ENCODE measurements at places on chromosomes 1 and 21.
A peak's percentile ranks its signal among the peaks of the same experiment; 100 is the strongest.

GRCh38 chr1:67827688-67828087, 5.6 kb downstream of the GNG12 start:
- no peak for DNase-seq

DNA sequence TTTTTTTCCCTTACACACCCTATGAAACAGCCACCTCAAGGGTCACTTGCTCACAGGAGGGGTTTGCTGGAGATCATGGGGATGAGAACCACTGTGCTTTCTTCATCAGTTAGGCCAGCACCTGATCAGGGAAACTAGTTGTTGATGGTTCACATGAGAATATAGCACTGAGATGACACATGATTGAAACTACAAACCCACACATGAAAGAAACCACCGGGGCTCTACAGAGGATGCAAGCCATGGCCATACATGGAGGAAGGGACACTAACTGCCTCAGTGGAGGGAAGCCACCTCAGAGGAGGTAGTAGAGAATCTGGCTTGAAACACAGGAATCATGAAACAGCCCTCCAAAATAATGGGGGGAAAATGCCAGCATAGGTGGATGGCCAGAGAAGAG, 63.2 kb downstream of the PRKAB2 start:
- no peak for DNase-seq

- DNase-seq = no peak
Observed at GRCh38 chr1:98660940-98661543, 479 bp upstream of the SNX7 start.

- no peak for DNase-seq
Observed at GRCh38 chr1:4733446-4734177, 79.2 kb downstream of the AJAP1 start.

GRCh38 chr1:240508201-240508600, 103.8 kb downstream of the GREM2 start:
- no peak for DNase-seq

- DNase-seq = no peak
Observed at GRCh38 chr1:199109160-199109559, 470.3 kb downstream of the PTPRC start.

GRCh38 chr1:245872475-245872874, 634.6 kb downstream of the SMYD3 start:
- no peak for DNase-seq

- DNase-seq = no peak
Observed at GRCh38 chr1:12336413-12336812, 106.6 kb downstream of the VPS13D start.

DNA sequence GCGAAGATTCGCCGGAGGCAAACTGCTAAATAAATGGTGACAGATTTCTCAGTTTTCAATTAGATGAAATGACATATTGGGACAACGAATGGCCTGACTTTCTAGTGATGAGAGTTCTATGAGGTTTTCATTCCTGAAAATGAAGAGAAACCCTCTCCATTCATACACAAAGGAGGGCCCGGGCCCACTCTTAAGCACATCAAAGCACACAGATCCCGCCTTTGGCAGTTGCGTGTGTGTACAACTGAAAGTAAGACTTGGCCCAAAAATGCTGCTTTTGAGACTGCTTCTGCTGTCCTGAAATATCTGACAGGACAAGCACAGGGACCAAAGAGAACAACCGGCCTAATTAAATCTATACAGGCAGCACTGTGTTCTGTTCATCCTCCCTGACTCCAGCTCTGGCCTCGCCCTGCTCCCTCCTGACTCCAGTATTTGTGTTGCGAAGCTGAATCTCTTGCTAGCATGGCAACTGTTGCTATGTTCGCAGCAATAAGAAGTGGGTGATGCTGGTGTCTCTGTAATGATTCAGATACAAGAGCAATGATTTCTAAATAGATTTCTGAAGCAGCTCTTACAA, 7.4 kb downstream of the LRRC53 start:
- peak; percentile 52 for DNase-seq

GRCh38 chr1:43532716-43533115, 2.0 kb downstream of the PTPRF start:
- DNase-seq = no peak

GRCh38 chr1:183027791-183028190, 4.6 kb downstream of the LAMC1 start:
- no peak for DNase-seq

GRCh38 chr1:94022471-94023189, 98.3 kb downstream of the ABCA4 start:
- DNase-seq = no peak

DNA sequence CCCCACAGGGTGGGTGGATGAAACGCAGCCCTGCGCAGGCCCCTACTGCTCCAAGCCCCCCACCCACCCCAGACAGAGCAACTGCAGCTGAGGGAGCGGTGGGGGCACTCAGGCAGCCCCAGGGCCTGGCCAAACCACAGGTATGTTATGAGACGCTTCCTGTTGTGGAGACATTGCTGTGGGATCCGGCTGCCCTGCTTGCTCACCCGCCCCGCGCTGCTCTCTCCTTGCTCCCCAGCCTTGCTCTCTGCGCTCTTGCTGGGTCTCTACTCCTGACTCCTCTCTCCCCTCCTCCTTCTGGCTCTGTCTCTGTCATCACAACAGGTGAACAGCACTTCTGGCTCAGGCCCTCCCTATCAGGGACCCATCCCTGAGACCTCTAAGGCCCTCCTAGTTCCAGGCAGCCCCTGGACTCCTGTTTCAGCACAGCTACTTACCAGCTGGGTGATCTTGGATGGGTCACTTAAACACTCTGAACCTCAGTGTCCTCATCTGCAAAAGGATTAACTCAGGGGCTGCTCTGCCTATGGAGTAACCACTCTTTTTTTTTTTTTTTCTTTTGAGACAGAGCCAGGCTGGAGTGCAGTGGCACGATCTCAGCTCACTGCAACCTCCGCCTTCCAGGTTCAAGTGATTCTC, 15.9 kb downstream of the COL8A2 start:
- no peak for DNase-seq

- no peak for DNase-seq
Observed at GRCh38 chr1:56696663-56697062, 51.5 kb downstream of the PRKAA2 start.

DNA sequence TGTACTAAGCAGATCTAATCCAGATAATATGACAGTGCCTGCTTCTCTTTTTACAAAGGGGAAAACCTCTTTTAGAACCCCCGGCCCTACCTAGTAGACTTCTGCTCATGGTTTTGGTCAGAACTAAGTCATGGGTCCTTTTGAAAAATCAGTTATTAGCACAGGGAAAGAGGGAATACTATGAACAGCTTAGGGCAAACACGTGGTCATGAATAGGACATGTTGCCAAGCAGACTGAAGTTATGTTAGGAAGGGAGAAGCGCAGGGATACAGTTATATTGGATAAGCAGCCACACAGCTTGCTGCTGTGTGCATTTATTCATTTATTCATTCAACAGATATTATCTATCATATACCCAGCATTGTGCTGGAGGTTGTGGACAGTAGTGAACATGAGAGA, 25.3 kb upstream of the IGSF3 start:
- DNase-seq = no peak

GRCh38 chr1:229509576-229509975, 1.4 kb upstream of the NUP133 start:
- no peak for DNase-seq

DNA sequence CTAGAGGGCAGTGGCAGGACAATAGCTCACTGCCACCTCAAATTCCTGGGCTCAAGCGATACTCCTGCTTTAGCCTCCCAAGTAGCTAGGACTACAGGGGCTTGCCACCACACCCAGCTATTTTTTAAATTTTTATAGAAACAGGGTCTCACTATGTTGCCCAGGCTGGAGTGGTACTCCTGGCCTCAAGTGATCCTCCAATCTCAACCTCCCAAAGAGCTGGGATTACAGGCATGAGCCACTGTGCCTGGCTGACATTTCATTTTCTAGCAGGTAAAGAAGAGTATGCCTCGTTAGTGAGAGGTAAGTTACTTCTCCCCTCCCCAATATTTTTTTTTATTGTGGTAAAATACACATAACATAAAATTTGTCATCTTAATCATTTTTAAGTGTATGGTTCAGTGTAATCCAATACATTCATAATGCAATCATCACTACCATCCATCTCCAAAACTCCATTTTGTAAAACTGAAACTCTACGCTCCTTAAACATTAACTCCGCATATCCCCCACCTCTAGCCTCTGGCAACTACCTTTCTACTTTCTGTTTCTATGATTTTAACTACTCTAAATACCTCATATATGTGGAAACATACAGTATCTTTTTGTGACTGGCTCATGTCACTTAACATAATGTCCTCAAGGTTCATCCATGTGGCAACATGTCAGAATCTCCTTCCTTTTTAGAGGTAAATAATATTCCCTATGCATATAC, 22.4 kb downstream of the ZZZ3 start:
- DNase-seq = no peak

DNA sequence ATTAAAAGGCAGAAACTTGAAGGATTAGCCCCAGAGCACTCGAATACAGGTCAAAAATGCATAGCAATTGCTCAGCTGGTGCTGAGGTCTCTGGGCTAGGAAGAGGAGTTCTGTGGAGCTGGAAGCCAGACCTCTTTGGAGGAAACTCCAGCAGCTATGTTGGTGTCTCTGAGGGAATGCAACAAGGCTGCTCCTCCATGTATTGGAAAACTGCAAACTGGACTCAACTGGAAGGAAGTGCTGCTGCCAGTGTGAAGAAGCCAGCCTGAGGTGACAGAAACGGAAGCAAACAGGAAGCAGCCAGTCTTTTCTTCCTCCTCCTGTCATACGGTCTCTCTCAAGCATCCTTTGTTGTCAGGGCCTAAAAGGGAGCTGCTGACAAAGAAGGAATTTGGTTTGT, 233.4 kb upstream of the FGGY start:
- DNase-seq = no peak

- peak; percentile 58 for DNase-seq
Observed at GRCh38 chr1:145846201-145846612, 777 bp downstream of the NUDT17 start.

- DNase-seq = no peak
Observed at GRCh38 chr1:61000327-61000726, 82.0 kb upstream of the NFIA start.

DNA sequence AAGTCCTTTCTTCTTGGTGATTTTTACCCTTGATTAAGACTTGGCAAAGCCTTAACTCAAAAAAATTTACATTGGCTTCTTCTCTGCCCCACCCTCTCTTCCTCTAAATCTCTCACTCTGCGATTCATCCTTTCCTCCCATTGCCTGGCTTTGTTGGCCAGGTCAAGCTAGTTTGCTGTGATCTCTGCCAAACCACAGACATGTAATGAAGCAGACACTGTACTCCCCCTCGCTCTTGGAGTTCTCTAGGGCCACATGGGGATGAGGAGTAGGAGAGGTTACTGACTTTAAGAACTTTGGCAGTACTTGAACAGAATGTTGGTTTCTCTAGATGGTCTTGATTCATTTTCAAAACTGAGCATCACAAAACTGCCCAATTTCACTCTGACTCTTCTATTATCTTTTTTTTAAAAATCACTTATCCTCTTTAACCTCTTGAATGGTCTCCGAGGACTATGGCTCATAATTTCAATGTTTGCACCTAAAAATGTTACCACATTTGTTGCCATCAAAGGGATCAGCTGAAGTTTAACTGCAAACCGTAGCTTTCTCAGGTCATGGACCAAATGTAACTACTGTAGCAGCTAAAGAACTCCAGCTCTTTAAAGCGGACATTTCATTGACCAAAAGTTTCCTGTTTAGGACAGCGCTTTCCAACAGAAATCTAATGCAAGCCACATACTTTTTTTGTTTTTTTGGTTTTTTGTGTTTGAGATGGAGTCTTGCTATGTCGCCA, 62.7 kb upstream of the IPO9 start:
- no peak for DNase-seq

DNA sequence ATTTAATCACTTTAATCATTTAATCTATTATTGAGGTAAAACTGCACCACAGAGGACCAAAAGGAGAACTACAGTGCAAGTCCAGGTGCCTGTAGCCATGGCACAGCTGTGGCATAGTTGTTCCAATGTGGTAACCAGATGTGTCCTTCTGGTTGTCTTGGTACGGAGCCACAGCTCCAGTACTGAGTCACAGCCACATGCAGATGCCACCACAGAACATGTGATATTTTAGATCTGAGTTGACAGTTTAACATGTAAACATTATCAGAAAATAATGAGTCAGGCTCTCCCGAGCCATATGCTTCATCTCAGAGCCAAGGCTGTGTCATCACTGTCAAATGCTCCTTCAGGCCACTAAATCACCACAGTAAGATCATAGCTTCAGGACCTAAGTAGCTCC, 56.4 kb upstream of the RGS7 start:
- DNase-seq = no peak

DNA sequence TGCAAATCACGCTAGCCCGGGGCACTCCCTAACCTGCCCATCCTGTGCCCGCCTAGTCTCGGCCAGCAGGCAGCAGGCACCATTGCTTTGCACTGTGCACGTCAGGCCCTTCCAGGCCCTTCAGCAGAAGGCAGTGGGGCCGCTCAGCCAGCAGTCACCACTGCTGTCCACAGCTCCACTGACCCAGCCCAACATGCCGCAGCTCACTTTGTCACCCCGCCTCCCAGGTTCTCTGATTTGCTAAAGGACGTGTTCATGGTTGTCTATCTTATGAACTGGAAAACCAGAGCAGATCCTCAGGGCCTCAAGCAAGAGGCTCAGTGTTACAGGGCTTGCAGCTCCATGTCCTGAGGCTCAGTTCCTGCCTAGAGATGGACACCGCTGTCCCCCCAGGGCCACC, 14.2 kb upstream of the SPOCD1 start:
- peak; percentile 49 for DNase-seq

DNA sequence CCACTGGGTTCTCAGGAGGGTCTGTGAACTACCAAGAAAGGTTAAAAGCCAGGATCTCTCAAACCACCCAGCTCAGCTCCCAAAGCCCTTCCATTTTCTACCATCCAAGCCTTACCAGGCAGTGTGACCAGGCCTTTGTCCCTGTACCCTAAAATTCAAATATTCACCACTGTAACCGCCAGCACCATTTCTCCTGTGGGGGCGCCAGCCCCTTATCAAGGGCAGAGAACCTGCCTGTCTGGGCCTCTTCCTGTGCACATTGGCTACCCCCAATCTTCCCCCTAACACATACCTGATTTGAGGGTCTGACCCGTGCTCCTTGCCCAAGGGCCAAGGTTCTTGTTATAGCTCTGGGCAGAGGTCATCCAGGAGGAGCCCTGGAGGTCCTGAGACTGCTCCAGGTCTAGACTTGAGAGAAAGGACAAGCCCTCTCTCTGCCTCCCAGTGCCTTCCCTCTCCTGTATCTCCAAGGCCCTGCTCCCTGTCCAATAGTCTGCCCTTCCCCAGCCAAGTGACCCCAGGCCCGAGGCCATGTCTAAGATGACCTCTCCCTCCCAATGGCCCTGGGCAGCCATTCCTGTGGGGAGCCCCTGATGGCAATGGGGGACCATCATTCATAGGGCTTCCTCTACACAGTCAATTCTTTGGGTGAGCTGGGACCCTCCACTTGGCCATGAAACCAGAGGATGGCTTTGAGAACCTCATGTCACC, 78.5 kb downstream of the FHAD1 start:
- DNase-seq = no peak

DNA sequence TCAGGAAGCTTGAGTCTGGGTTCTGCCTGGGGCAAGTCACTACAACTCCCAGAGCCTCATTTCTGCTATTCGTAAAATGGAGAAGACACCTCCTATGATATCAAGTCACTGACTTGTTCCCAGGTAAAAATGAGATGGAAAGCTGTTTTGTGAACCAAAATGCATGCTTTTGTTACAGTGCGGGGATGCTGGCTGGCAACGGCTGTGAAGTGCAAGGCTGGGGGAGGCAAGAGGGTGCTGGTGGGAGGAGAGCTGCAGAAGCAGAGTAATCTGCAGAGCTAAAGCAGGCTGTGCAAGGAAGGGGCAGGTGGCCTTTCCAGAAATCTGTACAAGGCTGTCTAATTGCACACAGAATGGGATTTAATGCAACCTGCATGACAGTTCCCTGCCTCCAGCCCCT, 150.9 kb downstream of the CNIH3 start:
- DNase-seq = no peak

Data from ecto neural progenitor cell (in vitro differentiated cells).